ENCODE measurements at places on chromosomes 13 and 19.
A peak's percentile ranks its signal among the peaks of the same experiment; 100 is the strongest.

DNA sequence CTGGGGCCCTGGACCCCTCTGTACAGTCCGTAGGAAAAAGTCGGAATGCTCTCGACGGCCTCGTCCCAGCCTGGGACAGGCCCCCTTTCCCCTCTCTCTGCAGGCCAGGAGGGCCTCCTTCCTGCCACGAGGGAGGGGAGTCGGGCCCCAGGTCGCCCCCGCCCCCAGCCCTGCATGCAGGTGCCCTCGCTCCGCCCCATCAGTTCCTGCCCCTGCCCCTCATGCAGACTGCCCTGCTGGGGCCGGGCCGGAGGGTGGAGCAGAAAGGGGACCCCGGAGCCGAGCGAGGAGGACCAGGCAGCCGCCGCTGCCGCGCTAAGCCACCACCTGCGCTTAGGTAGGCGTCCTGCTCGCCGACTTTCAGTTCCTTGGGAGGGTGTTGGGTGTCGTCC is 7.3 kb downstream of the LYL1 start:
- DNase-seq = peak; percentile 59

DNA sequence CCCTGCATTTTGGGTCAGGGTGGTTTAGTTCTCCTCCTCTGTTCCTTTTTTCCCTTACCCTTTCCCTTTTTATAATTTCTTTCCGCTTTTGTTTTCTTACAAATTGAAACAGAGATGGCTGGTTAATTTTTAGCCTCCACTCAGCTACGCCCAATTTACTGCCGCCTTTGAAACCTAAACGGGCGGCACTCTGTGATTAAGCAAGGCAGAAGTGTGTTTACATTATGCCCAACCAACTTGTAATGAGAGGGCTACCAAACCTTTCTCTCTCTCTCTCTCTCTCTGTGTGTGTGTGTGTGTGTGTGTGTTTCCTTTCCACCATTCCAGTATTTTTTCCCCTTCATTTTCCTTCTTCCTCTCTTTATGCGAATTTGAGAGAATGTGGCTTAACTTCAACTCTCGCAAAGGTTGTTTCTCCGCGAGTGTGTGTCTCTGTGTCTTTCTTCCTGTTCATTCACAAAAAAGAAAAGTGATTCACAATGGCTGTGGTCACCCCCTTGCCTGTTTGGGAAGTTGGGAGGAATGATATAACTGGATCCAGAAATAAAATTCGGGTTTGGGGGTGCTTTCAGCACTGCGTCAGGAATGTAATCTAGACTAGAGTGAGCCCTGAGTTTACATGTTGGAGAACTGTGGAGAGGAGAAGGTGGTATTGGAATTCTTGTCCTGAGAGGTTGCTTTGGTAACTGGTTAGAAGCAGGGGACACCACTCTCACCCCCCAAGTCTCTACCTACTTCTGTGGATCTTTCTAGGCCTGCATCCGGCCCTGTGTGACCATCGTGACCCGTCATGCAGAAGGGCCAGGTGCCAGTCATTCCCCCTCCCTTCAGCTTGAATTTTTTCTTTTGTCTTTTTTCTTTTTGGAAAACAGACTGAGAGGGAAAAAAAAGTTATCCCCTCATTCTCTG is 31.4 kb downstream of the NFIX start:
- DNase-seq = no peak

GRCh38 chr13:84077271-84077670 is 195.0 kb upstream of the SLITRK1 start:
- DNase-seq = no peak

GRCh38 chr13:32098272-32098671 is 66.7 kb downstream of the FRY start:
- DNase-seq = no peak

DNA sequence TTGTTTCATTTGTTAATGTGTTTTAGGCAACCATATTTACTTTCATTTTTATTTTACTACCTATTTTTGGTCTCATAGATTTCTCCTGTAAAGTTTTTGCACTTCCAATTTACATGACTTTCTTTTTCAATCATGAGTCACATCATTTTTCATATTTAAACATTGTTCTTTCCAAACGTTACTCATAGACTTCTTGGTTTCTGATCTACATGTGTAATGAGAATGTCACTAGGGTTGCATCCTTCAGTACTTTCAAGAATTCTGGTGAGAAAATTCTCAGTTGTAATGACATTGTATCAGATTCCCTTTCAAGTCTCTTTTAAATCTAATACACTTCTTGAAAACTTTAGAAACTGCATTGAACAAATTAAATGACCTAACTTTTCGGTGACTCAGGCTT is 991.7 kb downstream of the EFNB2 start:
- DNase-seq = no peak

DNA sequence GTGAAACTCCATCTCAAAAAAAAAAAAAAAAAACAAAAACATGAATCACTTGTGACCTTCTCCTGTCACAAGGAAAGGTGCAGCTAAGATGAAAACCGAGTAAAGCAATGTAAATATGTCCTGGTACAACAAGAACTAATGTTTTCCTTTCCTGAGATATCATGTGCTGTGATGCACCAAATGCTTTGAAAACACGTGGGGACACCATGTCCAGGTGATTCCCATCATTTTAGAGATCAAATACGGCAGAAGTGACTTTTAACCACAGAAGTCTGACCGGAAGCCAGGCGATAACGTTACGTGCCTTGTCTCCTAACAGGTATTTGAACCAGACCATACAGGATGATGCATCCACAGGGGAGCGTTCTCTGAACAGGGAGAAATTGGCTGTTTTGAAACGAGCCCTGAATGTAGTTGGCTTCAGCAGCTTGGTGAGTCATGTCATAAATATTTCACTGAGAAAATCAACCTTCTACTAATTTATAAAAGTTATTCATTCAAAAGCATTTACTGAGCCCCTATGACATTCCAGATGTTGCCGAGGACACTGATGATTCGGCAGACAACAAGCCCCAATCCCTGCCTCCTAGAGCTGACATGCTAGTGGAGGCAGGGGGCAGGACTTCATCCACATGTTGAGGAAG is 328.1 kb downstream of the MYO16 start:
- DNase-seq = no peak
